ENCODE measurements at places on chromosomes 6 and 20. TPM values are rescaled to one million over a fixed set of nuclear protein-coding genes. Genes with fewer than 3 reads are reported as not detected.

DNA sequence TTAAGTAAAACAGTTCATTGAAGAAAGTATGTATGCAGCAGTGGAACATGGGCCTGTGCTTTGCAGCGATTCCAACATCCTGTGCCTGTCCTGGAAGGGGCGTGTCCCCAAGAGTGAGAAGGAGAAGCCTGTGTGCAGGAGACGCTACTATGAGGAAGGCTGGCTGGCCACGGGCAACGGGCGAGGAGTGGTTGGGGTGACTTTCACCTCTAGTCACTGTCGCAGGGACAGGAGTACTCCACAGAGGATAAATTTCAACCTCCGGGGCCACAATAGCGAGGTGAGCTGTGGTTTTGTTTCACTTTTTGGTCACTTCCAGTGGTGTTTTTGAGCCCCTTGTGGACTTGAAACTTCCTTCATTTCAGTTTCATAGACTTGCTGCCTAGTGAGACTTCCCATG is 1.7 kb downstream of the TULP4 start:
- DNase-seq, result no peak

Gene SAMD10
- total RNA-seq, result 1.7 TPM

Gene TMC2
- total RNA-seq, result not detected

DNA sequence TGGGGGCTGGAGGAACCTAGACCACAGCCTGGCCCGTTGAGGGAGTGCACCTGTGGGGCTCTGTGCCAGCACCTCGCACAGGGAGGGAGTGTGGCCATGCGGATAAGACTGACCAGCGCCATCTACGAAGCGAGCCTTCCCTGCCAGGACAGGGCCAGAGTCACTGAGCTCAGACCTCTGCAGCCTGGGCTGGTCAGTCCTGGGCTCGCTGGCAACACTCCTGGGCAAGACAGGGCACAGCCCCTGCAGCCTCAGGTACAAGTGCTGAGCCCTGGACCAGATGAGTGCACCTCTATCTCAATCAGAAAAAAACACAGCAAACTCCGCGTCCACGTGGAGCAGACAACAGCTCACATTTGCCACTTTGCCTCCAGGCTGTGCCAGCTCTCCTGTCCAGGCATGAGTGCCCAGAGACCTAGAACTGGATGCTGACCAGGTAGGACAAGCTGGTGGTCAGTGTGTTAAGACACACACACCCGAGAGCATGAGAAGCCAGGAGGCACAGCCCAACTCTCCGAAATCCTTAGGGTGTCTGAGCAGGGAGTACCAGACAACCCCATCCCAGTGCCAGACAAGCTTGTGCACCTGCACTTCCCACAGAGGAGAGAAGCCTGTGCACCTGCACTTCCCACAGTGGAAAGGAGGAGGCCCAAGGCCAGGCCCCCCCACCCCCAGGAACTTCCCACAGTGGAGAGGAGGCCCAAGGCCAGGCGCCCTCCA is 4.9 kb downstream of the ARFRP1 start:
- DNase-seq, result no peak

- no peak for DNase-seq
These were observed 21.5 kb downstream of the TXLNB start for GRCh38 chr6:139270249-139270648.

GRCh38 chr6:14520536-14520935 is 403.0 kb downstream of the CD83 start:
- DNase-seq, result peak; percentile 82

DNA sequence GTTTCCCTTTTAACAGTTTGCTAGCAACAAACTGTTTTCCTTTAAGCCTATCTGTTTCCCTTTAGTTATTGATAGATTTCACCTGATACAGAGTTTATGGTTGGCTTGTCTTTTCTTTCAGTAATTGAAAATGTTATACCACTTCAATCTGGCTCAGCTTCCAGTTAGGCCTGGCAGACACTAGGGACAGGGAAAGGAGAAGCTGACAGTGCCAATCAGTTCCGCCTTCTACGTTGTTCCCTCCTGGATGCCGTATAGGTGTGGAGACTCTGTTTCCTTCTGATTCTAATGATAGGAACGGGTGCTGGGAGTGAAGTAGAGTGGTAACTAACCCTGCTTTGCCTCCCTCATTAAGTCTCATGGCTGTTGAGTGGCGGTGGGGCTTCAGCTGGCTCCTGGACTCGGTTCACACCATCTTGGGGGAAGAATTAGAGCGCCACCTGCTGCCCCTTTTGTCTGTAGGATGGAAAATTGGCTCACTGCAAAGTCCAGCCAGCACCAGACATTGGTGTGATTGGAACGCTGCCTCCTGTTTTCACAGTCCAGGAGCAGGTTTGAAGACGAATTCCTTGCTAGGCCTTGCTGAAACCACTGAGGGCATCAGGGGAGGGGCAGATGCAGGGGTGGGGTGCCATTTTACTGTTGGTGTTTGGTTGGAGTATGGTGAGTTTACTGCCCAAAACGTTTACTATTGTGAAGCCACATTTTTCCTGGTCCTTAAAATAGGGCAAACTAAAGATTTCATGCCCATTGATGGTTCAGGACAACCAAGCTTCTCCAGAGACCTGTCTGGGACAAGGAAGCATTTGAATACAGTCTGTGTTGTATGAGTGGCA is 1729.5 kb downstream of the GRIK2 start:
- peak; percentile 17 for DNase-seq

Gene ADGB
- total RNA-seq, result not detected

GRCh38 chr6:74570044-74570443 is 635.8 kb downstream of the COL12A1 start:
- DNase-seq, result no peak

- DNase-seq, result no peak
These were observed 506 bp downstream of the RGS17 start for GRCh38 chr6:153130515-153131036.

Measured in foreskin keratinocyte (primary cell).